ENCODE measurements at places on chromosomes 2 and 18.

GRCh38 chr18:74453016-74453566 is 4.0 kb downstream of the DIPK1C start:
- no peak for DNase-seq

DNA sequence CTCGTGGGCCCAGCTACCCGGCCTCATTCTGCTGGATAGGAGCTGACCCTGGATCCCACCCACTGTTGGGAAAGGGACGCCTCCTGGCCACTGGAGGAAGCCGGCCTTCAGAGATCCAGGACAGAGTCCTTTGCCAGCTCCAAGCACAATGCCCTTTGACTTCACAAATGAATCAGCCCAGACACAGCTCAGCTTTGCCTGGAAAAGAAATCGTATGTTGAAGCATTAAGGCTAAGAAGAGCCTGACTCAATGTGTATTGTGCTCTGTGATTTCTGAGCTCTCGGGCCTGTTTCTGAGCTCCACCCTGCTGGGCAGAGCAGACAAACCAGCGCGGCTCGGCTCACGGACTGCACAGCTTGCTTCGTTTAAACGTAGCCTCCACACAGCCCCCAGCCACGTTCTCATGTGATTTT is 162.9 kb upstream of the APCDD1 start:
- no peak for DNase-seq

GRCh38 chr2:160963957-160964356 is 196.3 kb upstream of the TANK start:
- no peak for DNase-seq

GRCh38 chr2:12554224-12555011 is 162.3 kb upstream of the TRIB2 start:
- DNase-seq: no peak

DNA sequence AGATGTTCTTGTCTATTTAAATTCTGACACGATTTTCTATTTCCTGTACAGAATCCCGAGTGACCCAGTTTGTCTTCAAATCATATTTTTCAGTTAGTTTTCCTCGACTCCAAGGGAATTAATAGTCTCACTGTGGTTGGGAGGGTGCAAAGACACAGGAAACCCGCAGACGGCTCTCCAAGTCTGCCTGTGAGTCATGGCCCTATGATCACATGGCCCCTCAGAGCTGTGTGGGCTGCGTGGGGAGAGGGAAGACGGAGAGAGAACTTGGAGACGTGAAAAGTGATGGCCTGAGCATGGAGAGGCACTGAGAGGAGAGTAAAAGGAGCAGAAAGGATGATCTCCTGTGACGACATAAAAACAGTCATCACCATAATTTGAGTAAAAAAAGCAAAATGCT is 989.9 kb downstream of the DCDC2C start:
- no peak for DNase-seq

DNA sequence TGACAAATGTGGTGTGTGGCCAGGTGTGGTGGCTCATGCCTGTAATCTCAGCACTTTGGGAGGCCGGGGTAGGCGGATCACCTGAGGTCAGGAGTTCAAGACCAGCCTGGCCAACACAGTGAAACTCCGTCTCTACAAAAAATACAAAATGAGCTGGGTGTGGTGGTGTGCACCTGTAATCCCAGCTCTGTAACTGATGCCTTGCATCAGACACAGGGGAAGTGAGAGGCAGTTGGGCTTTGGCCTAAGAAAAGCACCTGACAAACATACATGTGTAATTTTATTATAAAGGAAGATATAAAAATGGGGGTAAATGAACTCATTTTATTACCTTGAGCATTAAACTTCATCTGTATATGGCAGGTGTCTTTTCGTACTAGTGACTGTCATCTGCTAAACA is 66.7 kb upstream of the FAM136A start:
- no peak for DNase-seq

- DNase-seq: peak; percentile 93
Measured at GRCh38 chr18:59846814-59847490, 52.8 kb upstream of the PMAIP1 start.

GRCh38 chr18:42296723-42297122 is 341.7 kb downstream of the PIK3C3 start:
- DNase-seq: no peak

- DNase-seq: no peak
Measured at GRCh38 chr2:47056868-47057686, 98.0 kb downstream of the STPG4 start.

- no peak for DNase-seq
Measured at GRCh38 chr2:239607517-239608191, 206.8 kb upstream of the HDAC4 start.

DNA sequence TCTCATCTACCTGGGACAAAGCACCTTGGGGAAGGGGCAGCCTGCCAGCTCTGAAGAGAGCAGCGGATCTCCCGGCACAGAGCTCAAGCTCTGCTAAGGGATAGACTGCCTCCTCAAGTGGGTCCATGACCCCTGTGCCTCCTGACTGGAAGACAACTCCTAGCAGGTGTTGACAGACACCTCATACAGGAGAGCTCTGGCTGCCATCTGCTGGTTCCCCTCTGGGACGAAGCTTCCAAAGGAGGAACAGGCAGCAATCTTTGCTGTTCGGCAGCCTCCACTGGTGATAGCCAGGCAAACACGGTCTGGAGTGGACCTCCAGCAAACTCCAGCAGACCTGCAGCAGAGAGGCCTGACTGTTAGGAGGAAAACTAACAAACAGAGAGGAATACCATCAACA is 549.9 kb upstream of the LRATD1 start:
- DNase-seq: no peak

- no peak for DNase-seq
Measured at GRCh38 chr2:100214265-100214971, 72.0 kb upstream of the AFF3 start.

- DNase-seq: no peak
Measured at GRCh38 chr2:38905251-38905650, 15.6 kb downstream of the ARHGEF33 start.

GRCh38 chr2:134109725-134110124 is 144.1 kb upstream of the MGAT5 start:
- DNase-seq: no peak

DNA sequence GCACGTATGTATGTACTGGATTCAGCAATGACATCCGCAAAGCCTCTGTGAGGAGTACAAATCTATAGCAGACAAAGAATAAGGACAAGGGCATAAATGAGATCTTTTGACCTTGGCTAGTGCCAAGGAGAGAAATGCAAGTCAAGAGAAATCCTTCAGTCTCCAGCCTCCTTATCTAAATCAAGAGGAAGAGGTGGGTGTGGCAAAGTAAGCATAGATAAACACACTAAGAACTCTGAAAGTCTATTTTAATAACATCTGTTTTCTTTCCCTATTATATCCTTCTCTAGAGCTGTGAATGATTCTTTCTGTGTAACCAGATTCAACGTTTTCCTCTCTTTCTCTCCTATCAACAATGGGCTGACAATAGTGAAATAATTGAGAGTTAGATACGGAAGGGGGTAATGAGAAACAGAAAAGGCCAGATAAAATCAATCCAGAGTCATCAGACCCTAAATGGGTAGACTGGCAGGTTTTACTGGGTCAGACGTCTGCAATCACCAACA is 118.5 kb upstream of the ZFP36L2 start:
- DNase-seq: no peak

GRCh38 chr2:55361465-55362189 is 58.0 kb downstream of the CCDC88A start:
- DNase-seq: no peak

DNA sequence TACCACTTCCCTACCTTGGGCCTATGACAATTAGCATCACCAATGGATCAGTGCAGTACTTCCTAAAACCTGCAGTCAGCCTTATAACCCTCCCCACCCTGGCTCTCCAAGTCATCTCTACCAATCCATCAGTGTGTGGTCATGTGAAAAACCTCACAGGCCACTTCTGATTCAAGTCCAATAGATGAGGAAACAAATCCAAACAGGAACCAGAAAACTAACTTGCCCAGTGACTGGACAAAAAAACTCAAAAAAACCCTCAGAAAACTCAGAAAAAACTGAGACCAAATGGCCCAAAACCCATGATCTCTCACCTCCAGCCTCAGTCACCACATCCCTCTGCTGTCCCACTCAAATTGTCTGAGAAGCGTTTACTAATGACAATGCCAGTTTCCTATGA is 43.3 kb downstream of the TGFA start:
- DNase-seq: no peak

- DNase-seq: no peak
Measured at GRCh38 chr2:142937347-142937746, 59.9 kb downstream of the KYNU start.

DNA sequence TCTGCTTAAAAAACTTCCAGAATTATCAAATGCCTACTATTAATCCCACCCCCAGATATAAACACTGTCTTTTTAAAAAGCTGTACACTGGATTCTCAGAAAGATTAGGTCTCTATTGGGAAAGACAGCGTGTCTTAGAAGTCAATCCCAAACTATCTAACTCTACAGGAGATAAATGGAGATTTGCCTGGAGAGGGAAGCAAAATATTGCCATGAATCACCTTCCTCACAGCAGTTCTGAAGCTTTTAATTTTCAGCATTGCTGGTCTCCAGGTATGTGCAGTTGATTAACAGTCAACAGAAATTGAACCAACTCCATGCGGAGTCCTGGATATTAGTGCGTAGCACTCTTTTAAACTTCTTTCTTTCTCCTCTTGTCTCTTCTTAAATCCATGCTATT is 122.2 kb downstream of the DSC3 start:
- DNase-seq: peak; percentile 11

DNA sequence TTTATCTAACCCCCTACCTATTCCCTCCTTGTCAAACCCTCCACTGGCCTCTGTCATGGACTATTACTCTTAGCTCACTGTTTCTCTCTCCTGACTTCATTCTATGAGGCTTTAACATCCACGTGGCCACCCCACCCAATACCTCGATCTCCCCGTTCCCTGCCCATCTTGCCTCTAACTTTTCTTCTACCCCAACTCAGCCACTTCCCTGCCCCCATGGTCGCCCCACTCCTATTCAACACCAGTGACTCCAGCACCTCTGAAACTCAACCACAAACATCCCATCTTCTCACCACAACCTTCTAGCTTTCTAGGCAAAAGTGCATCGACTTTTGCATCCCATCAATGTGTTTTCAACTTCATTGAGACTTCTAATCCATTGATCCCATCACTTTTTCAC is 94.2 kb upstream of the EPAS1 start:
- no peak for DNase-seq

GRCh38 chr2:70084973-70085710 is 2.1 kb upstream of the PCBP1 start:
- DNase-seq: no peak

Data from trophoblast cell (in vitro differentiated cells and primary cell).